ENCODE measurements at places on chromosomes 13 and 19. TPM values are rescaled to one million over a fixed set of nuclear protein-coding genes. Genes with fewer than 3 reads are reported as not detected.

DNA sequence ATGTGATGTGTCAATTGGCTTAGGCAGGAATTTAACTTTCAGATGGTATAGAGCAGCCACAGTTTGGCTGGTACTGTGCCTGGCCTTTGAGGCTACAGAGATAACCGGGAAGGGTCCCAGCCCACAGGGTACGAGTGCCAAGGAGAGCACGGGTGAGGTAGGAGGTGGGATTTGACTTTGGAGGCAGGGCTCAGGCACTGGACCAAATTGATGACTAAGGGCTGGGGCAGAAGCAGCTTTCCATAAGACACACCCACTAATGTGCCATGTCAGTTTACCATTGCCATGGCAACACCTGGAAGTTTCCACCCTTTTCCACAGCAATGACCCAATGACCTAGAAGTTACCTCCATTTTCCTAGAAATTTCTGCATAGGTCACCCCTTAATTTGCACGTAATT lies 466.2 kb downstream of the TSHZ3 start:
- DNase-seq: no peak

GRCh38 chr13:64529874-64530485 lies 2700.2 kb downstream of the PCDH9 start:
- peak; percentile 7 for DNase-seq

DNA sequence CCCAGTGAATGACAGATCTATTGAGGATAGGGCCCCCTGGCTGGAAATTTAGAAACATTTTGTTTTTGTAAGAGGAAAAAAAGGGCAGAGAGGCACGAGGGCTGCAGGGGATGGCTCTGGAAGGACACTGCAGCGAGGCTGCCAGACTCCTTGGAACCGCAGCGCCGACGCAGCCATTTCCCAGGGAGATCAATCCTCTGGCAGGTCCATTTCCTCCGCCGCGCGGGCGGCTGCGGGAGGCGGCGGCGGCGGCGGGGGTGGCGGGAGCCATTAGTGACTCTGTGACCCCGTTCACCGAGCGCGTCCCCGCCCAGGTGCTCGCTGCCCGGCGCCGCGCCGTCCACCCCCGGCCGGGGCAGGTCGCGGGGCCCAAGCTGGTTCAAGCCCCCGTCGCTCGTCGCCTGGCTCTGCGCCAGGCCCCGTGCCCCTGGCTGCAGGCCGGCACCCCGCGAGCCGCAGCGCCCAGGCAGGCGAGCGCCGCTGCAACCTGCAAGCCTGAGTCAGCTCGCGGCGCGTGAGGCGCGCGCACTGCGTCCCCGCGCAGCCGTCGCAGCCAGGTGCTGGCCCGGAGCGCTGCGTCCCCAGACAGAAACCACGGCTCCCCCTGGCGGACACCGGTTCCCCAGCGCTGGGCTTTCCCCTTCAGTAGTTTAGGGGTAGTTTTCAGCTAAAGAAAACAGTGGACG lies 192.6 kb downstream of the KATNAL1 start:
- peak; percentile 95 for DNase-seq

DNA sequence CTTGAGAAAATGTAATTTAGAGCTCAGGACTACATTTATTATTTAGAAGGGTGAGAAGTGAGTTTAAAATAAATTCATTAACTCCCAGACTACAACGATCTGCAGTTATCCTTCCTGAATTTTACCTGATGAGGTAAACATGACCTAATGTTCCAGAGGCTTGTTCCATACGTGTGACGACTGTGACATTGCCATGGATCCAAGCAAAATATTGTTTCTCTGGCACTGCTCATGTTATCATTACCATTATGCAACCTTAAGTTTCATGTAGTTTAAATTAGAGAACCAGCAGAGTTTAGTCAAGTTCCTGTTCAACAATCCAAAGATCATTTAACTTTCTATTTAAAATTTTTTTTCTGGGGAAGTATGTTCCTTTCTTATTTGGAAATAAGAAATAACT lies 279.6 kb downstream of the KLF5 start:
- DNase-seq: no peak

DNA sequence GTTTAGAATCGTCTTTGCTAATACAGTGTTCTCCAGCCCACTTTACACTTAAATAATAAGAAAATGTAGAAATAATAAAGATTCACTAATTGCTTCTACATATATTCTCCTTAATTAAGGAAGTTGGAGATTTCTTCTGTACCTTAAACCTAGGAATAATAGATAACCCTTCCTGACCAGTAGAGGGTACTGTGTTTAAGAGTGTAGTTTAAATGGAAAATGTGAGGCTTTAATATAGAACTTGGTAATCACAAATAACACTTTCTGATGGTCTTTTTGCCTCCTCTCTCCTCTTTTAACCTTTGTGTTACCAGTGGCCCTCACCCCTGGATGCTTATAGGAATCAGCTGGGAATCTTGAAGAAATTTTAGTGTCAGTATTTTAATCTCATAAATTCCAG lies 20.7 kb downstream of the POMP start:
- peak; percentile 11 for DNase-seq

- DNase-seq: no peak
Measured at GRCh38 chr13:113787694-113788093, 28.7 kb downstream of the TMEM255B start.

Gene PODNL1
- 0.17 TPM for total RNA-seq

Gene SIGLEC14
- 0.13 TPM for total RNA-seq

Gene PTGER1
- 0.60 TPM for total RNA-seq

Gene RNF17
- not detected for total RNA-seq
